Stimulated activated naive CD8-positive, alpha-beta T cell treated with anti-CD3 and anti-CD28 coated beads, Interleukin-15, amount 100 ng/mL, for 72 hours (primary cell): ENCODE measurements at places on chromosomes 13 and 19.
A peak's percentile ranks its signal among the peaks of the same experiment; 100 is the strongest.

DNA sequence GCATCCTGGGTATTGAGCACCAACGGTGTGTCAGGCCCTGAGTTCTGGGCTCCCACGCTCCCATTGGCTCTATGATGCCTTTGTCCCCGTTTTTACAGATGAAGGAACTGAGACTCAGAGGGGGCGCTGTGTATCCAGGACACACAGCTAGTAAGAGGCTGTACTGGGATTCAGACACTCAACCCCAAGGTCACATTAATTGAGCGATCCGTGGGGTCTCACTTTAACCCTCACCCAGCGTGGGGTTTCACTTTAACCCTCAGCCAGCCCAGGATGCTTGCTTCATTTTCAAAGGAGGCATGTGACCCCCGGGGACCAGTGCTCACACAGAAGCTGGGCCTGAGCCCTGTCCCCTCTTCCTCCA is 42.6 kb downstream of the CYP4F22 start:
- no peak for DNase-seq

DNA sequence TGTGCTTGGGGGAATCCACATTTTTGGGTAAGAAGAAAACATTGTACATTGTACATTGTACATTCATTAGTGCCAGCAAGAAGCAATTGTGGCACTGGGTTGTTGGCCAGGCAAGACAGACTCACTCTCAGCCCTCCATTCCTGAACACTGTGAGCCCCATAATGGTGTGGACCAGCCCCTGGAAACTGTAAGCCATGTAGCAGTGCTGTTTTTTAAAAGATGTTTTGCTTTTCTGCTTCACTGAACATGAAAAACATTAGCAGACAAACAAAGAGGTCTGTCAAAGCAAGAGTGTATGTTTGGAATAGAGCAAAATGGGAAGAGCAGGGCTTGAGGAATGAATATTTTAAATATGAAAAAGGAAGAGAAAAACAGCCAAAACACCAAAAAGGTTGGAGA is 39.1 kb upstream of the IL17D start:
- no peak for DNase-seq

- DNase-seq = no peak
Measured at GRCh38 chr13:73248154-73248553, 189.3 kb downstream of the KLF5 start.

DNA sequence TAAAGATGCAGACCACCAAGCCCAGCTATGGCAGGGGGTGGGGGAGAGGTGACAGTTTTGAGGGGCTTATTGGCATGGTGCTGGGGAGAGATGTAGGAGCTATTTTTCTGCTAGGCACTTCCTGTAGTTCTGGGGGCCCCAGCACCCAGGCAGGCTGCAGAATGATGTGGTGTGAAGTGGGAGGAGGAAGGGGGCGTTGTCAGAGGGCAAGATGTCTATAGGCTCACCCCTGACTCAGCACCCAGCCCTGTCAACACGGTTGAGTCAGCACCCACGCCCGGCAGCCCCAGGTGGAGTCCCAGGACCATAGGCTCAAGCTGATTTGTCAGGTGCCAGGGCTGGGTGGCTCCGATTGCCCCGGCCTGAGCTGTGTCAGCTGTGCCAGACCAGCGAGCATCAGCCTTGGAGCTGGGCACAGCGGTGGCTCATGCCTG is 5.8 kb downstream of the KLF2 start:
- peak; percentile 89 for DNase-seq

DNA sequence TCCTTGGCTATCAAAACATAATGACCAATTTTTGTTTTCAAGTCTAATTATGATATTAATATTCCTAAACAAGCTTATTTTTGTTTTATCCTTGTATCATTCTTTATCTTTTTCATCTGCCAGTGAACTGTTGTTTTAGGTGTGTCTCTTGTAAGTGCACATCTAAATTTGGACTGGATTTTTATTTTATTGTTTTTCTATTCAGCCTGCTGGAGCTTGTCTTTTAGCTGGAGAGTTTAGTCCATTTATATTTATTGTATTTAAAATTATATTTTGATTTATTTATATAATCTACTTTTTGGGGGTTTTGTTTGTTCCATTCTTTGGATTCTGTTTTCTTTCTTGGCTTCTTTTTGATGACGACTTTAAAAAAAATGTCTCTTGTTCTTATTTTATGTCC is 159.0 kb downstream of the PCCA start:
- no peak for DNase-seq

GRCh38 chr19:55643003-55643886 is at the start of gene ZNF581:
Gene ZNF581, plus strand, starts transcription at chr19:55643649. Its CDS starts 923 bp downstream, at chr19:55644572.
- DNase-seq = peak; percentile 84

- no peak for DNase-seq
Measured at GRCh38 chr13:80374444-80374843, 33.5 kb upstream of the SPRY2 start.

DNA sequence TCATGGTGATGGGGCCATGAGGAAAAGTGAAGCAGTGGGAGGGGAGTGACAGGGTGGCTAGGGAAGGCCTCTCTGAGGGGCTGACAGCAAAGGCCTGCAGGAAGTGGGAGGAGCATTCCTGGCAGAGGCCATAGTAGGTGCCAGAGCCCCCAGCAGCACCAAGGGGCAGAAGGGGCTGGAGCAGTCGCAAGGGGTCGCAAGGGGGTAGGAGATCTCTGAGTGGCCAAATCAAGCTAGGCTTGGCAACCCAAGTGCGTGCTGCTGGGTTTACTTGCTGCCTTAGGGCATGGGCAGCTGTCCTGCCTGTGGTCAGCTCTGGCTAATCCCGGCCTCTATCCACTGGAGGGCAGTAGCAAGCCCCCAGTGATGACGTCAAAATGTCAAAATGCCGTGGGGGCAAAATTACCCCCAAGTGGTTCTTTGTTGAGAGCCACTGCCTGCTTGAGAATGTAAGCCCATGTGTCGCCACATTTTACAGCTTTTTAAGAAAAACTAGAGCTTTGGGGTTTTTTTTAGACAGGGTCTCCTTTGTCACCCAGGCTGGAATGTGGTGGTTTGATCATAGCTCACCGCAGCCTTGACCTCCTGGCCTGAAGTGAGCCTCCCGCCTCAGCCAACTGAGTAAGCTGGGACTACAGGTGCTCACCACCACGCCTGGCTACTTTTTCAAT is 11.8 kb downstream of the CCDC97 start:
- no peak for DNase-seq

DNA sequence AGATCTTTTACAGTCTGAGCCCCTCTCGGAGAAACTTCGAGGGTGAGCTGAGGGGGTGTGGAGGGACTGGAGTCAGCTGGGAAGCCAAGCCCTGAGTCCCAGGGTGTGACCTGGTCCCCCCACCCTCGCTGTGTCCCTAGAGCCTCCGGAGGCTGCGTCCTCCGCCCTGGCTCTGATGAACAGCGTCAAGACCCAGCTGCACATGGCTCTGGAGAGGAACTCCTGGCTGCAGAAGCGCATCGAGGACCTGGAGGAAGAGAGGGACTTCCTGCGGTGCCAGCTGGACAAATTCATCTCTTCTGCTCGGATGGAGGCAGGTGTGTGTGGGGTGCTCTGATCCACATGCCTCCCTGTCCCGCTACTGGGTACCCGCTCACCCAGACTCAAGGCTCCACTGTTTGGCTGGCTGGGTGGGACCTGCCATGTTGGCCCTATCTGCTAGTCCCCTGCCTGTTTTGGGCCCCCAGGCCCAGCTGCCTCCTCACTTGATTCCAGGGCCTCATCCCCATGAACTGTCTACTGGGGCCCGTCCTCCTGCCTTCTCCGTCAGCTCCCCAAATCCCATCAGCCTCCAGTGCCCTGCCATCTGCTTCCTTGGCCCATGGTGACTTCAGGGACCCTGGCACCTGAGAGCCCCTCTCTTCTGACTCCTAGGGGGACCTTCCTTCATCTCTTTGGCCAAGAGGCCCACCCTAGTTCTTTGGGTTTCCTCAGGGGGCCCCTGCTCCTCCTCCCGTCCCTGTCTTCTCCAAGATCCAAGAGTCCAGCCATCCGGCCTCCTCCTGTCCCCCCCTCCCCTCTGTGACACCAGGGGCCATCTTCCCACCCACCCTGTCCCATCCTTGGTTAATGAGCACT is 1.5 kb downstream of the CCDC106 start:
- DNase-seq = no peak

DNA sequence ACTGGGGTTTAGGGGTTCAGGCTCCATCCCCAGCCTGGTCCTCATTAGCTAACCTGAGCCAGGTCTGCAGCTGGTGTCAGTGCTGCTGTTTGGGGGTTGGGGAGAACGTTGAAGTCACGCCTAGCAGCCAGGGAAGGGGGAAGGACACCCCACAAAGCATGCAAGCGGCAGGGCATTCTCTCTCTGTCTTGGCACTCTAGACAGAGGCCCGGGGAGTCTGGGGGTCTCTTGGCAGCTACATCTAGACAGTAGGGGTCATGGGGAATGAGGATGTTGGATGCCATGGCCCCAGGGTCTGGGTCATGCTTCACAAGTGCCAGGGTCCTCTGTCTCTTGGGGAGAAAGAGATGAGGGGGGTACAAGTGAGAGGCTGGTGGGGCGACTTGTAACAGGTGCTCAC is 2.6 kb downstream of the ERICH4 start:
- DNase-seq = no peak

GRCh38 chr19:35618857-35619256 is 6.3 kb downstream of the HAUS5 start:
- DNase-seq = no peak

GRCh38 chr19:45468159-45468651 is 409 bp downstream of the FOSB start:
- DNase-seq = peak; percentile 50

DNA sequence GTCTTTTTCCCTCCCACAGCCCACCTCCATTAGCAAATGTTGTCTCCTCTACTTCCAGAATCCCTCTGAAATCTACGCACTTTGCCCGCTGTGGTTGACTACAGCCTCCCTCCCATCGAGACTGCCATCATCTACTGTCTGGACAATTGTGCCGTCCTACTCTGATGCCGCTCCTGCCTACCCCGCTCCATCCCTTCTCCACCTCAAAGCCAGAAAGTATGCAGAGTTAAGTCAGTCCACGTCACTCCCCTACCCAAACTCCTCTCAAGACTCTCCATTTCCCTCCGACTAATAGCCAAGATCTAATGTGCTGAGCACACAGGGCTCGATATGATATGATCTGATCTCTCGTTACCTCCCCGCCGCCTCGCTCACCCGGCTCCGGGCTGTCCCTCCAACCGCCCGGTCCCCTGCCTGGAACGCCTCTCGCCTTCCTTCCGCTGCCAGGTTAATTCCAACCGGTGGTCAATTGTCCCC is 556 bp downstream of the CACTIN start:
- DNase-seq = no peak

DNA sequence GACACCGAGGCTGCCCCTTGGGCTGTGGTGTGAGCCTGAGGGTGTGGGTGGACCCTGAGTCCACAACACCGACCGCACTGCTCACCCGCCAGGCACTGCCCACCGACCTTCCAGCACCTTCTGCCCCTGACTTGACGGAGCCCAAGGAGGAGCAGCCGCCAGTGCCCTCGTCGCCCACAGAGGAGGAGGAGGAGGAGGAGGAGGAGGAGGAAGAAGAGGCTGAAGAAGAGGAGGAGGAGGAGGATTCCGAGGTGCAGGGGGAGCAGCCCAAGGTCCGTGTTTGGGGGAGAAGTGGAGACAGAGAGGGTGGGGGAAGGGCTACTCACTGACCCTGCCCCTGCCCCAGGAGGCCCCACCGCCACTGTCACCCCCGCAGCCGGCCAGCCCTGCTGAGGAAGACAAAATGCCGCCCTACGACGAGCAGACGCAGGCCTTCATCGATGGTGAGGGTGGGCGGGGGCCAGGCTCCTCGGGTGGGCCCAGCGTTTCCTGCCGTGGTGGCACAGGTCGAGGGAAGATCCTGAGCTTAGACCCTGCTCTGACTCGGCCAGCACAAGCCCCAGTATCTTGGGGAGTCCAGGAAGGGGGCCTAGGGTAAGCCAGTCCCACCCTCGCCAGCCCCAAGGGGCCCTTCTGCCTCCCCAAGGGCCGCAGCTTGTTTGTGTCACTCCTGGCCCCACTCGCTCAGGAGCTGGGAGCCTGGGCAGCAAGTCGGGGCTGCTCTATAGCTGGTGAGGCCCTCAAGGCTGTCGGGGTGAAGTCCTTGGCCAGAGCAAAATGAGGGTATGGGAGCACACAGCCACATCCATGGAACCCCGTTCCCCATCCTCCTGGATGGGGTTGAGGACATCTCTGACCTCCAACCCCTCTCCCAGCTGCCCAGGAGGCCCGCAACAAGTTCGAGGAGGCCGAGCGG is 12.2 kb downstream of the PRKCSH start:
- DNase-seq = no peak

DNA sequence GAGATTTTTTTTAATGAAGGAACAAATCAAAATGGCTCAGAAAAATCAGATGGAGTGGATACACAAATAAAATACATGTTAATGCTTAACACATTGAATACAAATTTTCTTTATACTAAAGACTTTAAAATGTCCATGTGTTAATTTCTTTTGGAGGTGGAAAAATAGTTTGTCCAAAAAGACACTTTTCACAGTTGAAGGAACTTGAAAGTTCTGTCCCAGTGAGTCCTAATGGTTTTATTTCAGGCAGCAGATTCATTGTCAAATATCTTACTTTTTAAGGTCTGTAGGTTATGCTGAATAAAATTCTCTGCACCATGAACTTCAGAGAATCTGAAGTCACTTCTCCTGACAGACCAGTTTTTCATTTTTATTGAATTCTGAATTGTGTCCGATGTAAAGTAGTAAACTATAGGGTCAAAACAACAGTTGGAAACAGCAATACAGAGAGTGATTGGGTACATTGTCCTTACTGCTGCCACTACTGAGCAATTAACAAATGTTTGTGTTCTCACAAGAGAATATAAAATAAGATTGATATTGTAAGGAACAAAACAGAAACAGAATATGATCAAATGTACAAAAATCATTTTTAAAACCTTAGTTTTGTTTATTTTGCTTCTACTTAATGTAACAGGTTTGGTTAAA is 1.6 kb downstream of the LPAR6 start:
- no peak for DNase-seq

DNA sequence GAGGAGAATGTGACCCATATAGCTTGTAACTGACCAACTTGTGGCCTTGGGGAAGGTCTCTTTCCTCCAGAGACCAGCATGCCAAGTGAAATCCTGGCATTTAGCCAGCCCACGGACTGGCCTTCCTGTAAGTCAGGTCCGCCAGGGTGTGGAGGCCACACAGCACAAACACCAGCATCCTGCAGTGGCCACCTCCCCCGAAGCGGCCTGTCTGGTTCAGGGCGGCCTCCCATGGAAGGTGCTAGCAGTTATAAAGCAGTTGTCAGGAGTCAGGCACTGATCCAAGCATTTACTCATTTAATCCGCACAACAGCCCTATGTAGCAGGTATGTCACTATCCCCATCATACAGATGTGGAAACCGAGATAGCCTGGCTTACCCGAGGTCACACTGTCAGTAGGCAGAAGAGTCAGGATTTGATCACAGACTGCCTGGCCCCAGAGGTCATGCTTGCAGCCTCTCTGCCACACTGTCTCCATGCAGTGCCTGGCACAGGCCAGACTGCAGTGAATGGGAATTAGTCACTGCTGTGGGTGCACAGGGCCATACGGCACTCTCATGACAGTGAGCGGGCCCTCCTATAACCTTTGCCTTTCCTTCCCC is 36.7 kb downstream of the CAPN12 start:
- DNase-seq = no peak

DNA sequence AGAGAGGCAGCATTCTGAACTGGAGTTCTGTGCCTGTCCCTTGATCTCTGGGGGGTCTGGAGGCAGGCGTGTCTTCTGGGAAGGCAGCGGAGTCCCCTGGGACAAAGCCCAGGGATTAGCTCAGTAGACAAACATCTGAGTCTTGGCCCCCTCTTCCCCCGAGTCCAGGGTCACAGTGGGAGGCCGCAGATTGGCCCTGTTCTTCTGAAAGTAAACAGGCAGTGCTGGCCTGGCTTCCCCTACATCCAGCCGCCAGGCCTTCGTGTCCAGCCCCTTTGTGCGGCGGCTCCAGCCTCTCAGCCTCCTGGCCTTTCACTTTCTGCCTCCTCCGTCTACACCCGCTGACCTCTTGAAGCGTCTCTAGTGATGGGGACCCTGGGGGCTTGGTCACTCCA is 989 bp downstream of the NFILZ start:
- DNase-seq = no peak

GRCh38 chr13:110397436-110398115 is 90.5 kb downstream of the COL4A2 start:
- DNase-seq = no peak
